ENCODE measurements at places on chromosomes 5 and 9.
A peak's percentile ranks its signal among the peaks of the same experiment; 100 is the strongest.

DNA sequence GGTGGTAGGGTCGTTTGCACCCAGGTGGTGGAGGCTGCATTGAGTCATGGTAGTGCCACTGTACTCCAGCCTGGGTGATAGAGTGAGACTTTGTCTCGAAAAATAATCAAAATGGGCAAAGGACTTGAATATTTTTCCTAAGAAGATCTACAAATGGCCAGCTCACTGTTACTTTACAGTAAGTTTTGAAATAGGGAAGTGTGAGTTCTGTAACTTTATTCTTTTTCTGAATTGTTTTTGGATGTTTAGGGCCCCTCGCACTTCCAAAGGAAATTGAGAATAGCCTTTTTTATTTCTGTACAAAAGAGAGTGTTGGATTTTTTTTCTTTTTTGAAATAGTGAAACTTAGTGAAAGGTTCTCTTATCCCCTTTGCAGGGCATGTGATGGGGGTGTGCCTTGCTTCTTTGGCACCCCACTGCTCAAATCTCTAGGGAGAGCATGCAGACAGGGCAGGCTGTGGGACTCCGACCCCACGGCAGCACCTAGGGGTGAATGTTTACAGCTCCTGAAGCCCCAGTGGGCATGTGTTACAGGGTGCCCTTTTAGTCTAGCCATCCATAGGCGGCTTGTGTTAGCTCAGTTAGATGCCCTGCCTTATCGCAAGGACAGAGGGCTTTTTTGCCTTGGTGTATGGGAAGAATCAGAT is 33.3 kb downstream of the GPBP1 start:
- DNase-seq = no peak

DNA sequence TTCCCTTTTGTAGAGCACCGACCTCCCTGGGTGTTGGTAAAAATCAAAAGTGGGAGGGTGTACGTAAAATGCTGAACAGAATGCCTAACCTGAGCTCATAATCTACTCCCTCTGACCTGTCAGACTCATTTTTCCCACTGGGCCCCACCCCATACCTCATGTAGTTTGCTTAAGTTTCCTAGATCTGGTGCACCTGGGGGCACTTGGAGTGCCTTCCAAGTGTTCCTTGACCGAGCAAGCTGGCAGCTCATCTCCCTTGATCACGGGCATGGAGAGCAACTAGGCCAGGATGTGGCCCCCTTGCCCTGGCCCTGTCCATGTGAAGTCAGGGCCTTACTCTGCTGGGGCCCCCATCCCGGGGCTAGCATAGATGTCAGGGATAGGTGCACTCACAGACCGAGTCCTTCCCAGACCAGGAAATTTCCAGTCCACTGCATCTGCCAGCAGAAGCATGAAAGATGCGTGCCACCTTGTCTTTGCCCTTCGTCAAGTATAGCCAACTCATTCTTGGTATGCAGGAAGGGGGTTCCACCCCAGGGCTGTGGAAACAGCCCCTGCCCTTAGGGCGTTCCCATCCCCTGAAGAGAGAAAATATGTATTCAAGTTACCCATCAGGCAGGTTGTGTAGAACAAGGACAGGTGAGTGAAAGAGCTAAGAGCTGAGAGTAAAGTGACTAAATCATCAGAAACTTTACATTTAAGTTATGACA is 41.9 kb downstream of the SLC22A5 start:
- peak; percentile 28 for DNase-seq

GRCh38 chr5:121108725-121109124 is 644.6 kb downstream of the PRR16 start:
- no peak for DNase-seq

- DNase-seq = no peak
Measured at GRCh38 chr9:105255421-105255820, 11.0 kb downstream of the SLC44A1 start.

All from activated CD4-positive, alpha-beta T cell treated with anti-CD3 and anti-CD28 coated beads for 48 hours (primary cell).